Iris pigment epithelial cell (primary cell): ENCODE measurements at places on chromosomes 2 and 18.

DNA sequence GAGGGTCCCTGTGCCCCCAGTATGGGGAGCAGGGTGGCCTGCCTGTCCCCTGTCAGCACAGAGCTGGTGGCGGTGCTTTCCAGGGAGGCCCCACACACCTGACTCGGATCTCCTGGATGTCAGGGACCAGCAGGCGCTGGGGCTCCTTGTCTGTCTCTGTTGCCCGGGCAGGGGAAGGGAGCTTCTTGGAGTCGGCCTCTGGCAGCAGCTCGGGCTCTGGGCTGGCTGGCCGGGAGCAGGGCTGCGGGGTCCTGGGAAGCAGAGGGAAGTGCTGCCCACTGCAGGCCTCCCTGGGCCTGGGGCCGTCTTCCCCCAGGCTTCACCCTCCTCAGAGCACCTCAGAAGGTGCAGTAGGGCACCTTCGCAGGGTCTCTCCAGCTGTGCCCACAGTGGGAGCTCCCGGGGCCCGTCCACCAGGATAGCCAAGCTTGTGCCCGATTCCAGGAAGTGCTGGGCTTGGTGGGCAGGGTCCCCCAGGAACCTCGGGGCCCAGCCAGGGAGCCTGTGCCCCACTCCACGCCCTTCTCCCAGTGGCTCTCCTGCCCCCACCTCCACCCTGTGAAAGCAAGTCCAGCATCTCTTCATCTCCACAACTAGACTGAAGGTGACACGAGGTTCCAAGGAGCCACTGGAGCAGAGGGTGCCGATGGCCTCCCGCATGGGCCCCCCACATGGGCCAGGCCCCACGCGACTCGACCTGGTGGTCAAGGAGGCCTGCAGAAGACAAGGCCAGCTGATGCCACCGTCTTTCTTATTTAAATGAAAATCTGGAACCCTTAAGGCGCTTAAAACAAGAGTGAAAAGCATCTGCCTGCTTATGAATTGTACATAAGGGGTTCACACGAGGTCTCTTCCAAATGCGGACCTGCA lies 28.2 kb downstream of the AQP12A start:
- no peak for DNase-seq

- DNase-seq: no peak
Observed at GRCh38 chr2:54114936-54115283, 505 bp upstream of the ACYP2 start.

GRCh38 chr2:104109356-104109755 lies 744.6 kb upstream of the POU3F3 start:
- no peak for DNase-seq

GRCh38 chr2:135664623-135665068 lies 77.0 kb upstream of the UBXN4 start:
- DNase-seq: peak; percentile 48

DNA sequence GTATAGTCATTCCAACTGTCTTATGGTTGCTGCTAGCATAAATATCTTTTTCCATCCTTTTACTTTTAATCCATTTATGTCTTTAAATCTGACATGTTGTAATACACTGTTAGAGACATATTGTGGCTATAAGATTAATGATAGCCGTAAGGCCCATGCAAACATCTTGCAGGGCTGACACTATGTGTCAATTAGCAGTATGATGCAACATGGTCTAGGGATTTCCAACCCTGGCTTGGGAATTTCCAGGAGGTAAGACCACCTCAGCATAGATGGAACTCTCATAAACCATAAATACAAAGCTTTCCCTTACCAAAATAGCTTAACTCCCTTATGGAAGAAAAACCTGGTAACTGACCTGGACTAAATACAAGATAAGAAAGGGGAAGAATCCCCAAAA lies 16.5 kb downstream of the SCLY start:
- DNase-seq: peak; percentile 12
